ENCODE measurements at places on chromosomes 3 and 15.

DNA sequence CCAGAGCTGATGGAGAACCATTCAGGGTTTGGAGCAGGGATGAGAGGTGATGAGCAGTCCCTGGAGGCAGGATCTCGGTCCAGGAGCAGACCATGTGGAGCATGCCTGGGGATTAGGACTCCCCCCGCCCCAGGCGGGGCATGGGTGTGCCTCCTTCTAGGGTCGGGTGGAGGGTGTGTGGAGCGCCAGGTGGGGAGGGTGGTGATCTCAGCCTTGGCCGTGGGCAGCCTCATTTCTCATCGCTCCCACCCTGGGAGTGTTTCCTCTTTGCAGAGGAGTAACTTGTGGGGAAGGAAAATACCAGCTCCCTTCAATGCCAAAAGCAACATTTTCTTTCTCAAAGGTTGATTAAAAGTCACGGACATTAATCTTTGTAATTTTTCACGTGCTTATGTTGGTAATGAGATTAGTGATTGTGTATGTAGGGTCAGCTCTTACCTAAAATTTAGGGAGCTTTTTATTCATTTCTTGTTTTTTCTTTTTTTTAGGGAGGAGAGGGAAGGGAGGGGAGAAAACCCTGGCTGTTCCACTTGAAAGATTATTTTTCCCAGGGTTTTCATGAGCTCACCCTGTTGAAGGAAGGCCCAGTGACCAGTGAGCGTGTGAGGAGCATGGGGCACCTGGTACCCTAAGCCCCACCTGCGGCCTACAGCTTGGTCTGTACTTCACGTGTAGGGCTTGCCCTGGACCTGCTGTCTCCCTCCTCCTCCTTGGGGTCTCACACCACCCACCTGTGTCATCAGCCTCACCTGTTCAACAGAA is 11.0 kb downstream of the FBLN2 start:
- DNase-seq = no peak

DNA sequence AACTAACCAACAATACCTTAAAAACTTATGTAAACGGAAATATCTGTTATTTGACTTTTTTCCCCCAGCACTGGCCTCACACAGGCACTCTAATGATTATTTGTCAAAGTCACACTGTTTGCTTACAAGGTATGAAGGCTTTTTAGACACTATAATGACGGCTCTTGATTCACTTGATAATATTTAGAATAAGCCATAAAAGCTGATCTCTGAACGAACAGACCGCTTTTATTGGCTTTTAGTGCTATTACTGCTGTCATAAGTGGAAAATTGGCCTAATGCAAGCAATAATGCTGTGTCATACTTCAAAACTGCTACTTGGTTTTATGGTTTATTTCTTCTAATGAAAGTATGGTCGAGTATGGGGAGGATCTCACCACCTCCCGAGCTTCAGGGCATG is 35.1 kb downstream of the MDFIC2 start:
- DNase-seq = no peak

DNA sequence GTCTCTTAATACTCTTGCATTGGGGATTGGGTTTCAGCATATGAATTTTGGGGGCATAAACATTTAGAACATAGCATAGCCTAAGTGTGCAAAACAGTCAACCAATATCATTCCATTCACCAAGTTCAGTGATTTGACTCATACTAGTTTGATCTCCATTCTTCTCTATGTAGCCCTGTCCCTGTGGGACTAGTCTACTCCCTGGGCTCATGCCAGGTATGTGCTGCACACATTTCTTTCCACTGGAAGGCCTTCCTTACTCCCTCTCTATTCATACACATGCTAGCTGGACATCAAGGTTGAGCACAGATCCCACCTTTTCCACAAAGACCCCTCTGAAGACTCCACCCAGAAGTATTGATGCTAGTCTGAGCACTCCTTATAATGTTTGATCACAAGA is 5.1 kb downstream of the ZDHHC23 start:
- DNase-seq = no peak

DNA sequence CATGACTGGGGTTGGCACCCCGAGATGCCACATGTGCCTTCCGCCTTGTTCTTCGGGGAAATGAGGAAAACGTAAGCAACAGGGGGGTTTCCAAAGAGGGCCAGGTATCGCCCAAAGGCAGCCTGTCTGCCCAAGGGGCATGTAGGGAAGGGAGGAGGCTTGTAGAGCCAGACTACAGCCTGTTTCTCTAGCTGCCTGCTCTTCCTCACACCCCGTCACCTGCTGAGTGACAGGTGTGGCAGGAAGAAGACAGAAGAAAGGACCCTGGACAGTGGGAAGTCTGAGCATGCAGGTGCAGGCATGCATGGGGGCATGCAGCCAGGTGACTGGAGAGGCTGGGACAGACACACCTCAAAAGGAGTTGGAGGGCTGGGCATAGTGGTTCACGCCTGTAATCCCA is 9.8 kb downstream of the PLA2G4E start:
- no peak for DNase-seq

GRCh38 chr3:140705954-140706353 is 28.1 kb downstream of the TRIM42 start:
- no peak for DNase-seq

DNA sequence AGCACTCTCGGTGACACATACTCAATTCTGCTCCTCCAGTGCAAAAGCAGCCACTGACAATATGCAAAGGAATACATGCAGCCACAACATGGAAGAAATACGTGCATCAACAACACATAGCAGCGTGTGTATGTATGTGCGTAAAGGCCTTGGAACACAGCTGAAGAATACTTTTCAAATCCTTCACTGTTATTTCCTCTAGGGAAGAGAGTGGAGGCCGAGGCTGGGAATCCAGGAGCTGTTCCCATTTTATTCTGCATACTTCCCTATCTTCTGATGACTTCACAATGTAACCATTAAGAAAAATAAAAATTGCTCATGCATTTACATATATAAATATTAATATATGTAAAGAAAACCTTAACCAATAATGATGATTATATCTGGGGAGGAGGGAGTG is 36.6 kb upstream of the MGLL start:
- no peak for DNase-seq

GRCh38 chr3:32249184-32249782 is 10.8 kb downstream of the CMTM8 start:
- no peak for DNase-seq

GRCh38 chr3:59313365-59313764 is 263.5 kb upstream of the CFAP20DC start:
- DNase-seq = no peak

- peak; percentile 55 for DNase-seq
Observed at GRCh38 chr3:134406331-134407238, 32.3 kb upstream of the AMOTL2 start.

DNA sequence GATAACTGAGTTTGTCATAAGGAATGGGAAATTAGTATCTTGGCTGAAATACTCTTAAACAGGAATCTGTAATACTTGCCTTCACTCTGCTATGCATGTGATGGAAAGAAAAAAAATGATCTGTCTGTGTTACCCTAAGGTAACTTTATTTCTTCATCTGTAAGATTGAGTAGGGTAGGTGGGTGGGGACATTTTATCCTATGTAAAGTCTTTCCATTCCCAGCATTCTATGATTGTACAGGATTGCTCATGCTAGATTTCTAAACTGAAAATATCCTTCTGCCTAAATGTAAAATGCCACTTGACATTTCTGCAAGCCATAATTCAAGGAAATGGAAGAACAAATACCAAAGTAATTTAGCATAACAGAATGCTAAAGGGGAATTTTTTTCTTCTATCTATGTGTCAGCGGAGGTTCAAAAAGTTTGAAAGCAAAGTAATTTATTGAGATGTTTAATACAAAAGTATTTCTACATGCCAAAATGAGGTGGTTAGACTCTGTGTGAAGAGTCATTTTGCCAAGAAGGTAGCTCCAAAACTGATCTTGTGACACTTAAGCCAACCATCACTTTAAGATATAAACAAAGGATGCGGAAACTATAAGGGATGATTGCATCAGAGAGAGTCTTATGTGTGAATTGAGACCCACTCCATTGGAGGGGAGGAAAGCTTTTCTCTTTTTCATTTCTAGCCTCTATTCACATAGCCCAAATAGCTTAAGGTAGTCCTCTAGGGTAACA is 46.6 kb upstream of the SERPINI2 start:
- no peak for DNase-seq

DNA sequence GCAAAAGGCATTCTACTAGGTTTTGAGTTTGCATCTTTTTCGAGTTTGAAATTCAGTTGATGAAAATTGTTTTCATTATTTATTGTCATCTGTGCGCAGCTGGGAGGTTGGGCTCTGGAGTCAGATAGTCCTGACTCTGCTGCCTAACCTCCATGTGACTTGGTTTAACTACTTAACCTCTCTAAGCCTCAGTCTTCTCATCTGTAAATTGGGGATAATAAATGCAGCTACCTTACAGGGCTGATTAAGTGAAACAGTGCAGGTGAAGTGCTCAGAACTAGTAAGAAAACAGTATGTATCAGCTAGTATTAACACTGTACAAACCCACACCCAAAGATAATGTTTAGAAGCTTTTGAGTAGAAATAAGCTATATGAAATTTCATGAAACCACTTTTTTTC is 14.1 kb upstream of the UBE2E1 start:
- no peak for DNase-seq

DNA sequence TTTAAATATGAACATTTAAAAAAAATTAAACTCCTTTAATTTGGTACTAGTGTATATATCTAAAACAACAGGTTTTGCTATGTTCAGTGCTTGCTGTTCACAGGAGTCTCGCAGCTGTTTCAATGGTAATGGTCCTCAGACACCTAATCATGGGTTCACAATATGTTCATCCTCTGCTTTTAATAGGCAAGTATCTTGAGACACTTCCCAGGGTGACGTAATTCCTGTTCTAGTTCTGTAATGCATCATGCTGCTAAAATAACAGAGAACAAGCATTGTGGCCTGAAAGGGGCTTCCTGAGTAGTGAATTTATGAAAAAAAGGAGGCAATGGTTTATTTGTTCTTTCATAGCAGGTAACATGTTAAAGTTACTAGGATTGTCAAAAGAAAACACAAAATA is 625.2 kb upstream of the GBE1 start:
- DNase-seq = no peak

GRCh38 chr3:15783361-15783969 is 14.3 kb downstream of the ANKRD28 start:
- DNase-seq = no peak

GRCh38 chr3:53597136-53597915 is 102.9 kb downstream of the CACNA1D start:
- DNase-seq = no peak

DNA sequence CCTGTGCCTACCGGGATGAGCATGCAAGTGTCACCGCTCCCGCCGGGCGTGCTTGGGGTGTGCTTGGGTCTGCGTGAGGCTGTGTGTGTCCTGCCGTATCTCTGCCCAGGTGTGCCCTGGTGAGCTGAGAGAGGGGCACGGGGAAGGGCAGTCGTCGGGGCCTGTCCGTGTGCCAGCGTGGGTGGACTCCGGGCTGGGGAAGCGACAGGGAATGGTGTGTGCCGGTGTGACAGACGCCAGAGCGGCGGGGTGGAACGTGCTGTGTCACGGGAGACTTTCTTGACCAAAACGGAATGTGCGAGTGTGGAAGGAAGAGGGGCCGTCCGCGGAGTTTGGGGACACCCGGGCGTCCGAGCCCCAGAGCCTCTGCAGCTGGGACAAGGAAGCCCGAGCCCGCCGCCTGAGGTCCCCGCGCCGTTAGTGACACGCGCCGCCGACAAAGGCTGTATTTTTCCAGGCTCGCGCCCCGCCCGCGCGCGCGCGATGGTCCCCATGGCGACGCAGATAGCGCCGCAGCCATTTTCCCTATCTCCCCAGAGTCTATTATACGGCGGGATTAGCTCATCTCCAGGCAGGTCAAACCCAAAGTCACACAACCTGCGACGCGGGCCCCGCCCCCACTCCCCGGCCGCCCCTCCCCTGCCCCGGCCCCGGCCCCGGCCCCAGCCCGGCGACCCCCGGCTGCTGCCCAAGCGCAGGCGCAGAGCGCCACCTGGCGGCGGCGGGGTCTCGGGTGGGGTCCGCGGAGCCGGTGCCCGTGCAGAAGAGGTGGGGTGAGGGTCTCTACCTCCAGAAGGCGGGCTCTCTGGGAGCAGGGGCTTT is 4.5 kb upstream of the GATA2 start:
- DNase-seq = peak; percentile 84

GRCh38 chr3:45497963-45498362 is 96.6 kb upstream of the LIMD1 start:
- no peak for DNase-seq

- no peak for DNase-seq
Observed at GRCh38 chr3:191774485-191774884, 313.5 kb downstream of the PYDC2 start.

GRCh38 chr15:101329867-101330380 is 34.9 kb upstream of the SNRPA1 start:
- no peak for DNase-seq

- DNase-seq = no peak
Observed at GRCh38 chr3:193708270-193708669, 115.3 kb downstream of the OPA1 start.

DNA sequence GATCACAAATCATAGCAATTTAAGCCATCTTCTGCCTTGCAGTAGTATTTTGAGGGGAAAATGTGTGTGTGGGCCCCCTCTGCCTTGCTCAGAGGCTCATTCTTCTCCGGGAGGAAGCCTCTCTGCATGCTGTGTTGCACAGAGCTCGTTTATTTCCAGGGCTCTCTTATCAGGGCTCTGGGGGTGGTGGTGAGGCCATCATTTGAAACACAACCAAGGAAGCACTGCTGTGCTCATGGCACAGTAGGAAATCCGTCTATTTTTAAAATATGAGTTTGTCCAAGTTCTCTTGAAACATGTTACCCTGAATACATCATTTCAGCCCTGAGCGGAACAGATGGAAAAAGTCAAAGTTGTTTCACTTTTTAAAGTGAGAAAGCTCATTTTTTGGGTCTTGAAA is 369.0 kb upstream of the CFAP20DC start:
- no peak for DNase-seq

- no peak for DNase-seq
Observed at GRCh38 chr15:50880651-50881114, 27.8 kb upstream of the AP4E1 start.

DNA sequence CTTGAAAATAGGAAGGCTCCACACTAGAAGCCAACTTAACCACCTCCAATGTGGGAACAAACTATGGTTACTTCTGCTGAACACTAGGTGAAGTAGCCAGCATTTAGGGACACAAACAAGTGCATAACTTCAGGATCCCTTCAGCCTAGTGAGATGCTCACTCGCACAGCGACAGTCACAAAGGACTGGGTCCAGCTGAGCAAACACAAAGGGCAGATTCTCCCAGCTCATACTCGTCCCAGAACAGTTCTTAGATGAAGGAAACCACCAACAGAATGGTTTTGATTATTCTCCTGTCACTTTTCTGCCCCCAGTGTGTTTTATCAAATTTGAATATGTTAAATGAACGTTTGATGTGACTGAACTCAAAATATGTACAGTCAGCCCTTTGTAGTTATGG is 201.6 kb downstream of the KCNAB1 start:
- peak; percentile 4 for DNase-seq

All from NCI-H1930 (cell line).